Left lung (tissue), 14 donors: ENCODE measurements at places on chromosomes 4 and X. TPM values are rescaled to one million over a fixed set of nuclear protein-coding genes. Genes with fewer than 3 reads are reported as not detected.

DNA sequence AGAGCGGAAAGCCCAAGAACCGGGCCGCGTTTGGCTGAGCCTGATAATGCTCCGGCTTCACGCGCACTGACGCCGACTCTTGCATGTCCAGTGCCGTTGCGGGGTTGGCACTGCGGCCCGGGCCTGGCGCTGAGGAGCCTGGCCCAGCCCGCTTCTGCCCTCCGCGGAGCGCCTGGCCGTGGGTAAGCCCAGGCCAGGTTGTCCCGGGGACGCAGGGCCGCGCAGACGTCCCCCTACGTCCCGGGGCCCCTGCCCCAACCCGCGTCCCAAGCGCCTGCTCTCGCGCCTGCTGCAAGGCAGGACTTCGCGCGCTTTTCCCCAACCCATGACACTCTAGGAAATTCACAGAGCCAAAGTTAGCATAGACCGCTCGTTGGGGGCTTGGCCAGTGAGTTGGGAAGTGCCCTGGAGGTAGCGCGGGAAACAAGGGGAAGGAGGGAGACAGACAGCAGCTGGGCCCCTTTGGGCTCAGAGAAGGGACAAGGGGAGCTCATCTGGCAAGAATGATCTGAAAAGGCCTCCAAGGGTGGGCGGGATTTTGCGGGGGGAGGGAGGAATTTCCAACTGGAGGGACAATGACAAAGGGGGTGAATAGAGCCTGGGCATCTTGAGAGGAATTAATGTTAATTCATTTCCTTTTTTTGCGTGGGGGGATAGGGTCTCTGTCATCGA lies 665 bp upstream of the LRPAP1 start:
- no peak for DNase-seq

- DNase-seq: no peak
Measured at GRCh38 chr4:139916041-139916440, 237.9 kb downstream of the MAML3 start.

DNA sequence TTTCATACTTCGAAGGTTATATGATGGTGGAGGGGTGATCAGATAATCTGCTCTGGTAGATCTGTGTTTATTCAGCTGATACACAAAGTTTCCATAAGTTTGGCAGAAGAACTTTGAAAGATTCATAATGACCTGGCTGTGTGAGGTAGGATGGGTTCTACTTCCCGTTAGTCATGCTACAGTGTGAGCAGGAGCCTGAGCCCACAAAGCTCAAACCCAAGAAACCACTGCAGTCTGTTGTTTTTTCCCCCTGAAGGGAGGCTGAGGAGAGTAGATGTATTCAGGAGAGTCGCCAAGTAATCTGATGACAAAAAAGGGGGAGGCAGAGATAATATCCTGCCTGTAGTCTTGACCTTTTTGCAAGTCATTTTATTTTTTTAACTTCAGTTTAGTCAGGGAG lies 52.8 kb upstream of the PPP3CA start:
- no peak for DNase-seq

GRCh38 chr4:156775813-156776212 lies 195.8 kb downstream of the PDGFC start:
- DNase-seq: no peak

- DNase-seq: no peak
Measured at GRCh38 chr4:16705341-16705740, 193.1 kb downstream of the LDB2 start.

Gene ETDA
- not detected for total RNA-seq

- no peak for DNase-seq
Measured at GRCh38 chrX:39757971-39758370, 339.8 kb downstream of the BCOR start.

- DNase-seq: no peak
Measured at GRCh38 chrX:46325312-46325877, 219.8 kb downstream of the ZNF674 start.

DNA sequence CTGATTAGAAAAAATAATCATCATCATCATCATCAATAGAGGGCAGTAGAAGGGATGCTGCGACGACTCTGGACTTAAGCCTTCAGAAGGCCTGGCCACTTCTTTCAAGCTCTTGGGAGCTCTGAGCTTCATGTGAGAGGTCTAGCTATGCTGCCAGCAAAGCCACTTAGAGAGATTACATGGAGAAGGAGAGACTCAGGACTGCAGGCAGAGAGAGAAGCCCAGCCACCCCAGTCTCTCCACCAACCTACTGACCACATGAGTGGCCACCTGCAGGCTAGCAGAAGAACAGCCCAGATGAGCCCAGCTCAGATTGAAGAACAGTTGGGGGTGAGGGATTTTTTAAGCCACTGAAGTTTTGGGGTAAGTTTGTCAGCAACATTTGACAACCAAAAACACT lies 17.1 kb upstream of the TMEM150C start:
- no peak for DNase-seq

Gene H2BW2
- not detected for total RNA-seq

DNA sequence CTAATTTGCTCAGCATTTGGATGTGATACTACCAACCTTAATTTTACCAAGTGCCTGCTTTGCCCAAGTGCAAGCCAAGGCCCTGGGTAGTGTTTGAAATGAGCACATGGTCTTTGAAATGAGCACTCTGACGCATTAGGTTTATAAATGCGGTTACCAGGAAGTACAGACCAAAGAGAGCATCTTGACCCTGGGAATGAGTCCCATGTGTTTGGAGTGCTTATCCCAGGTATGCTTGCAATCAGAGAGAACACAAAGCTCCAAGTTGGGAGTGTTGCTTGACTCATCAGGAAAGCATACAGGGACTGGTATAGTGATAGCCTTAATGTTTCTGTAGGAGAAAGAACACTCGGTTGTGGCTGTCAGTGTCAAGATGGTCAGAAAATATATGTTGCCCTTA lies 203.6 kb upstream of the MAMLD1 start:
- DNase-seq: no peak
